ENCODE measurements at places on chromosomes 3 and 15.

DNA sequence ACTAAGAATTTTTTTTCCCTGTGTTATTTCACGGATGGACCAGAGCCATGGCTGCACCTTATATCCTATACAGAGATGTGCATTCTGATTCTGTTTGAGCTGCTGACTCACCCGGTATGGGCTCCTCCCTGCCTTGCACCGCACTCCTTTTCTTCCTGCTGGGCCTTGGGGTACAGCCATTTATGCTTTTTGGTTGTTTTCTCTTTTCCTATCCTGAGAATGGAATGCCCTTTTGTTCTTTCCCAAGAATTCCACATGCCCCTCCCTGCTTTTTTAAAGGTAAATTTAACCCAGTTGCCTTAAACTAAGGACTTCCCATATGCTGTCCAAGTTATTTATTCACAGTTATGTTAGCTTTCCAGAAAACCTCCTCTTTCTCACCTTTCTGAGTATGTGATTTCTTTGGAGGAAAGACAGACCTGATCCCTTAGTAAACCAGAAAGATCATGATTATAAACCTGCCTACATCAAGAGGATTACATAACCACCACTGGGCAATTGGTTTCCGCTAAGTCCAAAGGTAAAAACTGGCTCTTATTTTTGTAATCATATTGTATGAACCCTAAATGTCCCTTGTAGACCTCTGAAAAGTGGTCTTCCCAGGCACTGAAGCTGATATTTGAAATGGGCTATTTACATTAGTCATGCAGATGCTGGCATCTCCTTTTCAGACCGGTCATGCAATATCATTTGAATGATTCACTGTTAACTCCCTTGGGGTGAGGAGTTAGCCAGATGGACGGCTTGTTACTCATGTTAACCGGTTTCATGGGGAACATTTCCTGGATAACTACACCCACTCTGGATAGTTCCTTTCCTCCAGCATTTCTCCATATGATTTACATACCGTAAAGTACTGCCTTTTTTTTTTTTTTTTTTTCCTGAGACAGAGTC, 45.5 kb downstream of the TMOD3 start:
- DNase-seq = no peak

DNA sequence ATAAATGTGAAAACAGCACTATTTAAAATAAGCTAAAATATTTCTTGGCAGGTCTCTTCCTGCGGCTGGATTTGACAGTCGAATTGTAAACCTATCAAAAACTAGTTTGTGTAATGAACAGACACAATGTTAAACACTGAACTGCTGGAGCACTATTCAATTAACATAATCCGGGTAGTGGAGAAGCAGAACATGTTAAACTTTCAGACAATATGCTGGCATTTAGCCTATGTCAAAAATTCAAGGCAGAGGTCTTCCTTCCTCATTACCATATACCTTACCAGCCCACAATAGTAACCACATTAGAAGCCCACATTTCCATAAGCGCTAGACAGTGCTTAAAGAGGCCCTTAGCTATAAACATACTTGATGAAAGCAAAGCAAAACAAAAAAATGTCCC, 1042.9 kb downstream of the ROBO1 start:
- no peak for DNase-seq

- DNase-seq = no peak
Observed at GRCh38 chr3:127834771-127835170, 12.5 kb upstream of the MGLL start.

GRCh38 chr3:174986685-174987084, 127.6 kb downstream of the NAALADL2 start:
- no peak for DNase-seq

- no peak for DNase-seq
Observed at GRCh38 chr15:98070137-98070536, 109.6 kb downstream of the ARRDC4 start.

DNA sequence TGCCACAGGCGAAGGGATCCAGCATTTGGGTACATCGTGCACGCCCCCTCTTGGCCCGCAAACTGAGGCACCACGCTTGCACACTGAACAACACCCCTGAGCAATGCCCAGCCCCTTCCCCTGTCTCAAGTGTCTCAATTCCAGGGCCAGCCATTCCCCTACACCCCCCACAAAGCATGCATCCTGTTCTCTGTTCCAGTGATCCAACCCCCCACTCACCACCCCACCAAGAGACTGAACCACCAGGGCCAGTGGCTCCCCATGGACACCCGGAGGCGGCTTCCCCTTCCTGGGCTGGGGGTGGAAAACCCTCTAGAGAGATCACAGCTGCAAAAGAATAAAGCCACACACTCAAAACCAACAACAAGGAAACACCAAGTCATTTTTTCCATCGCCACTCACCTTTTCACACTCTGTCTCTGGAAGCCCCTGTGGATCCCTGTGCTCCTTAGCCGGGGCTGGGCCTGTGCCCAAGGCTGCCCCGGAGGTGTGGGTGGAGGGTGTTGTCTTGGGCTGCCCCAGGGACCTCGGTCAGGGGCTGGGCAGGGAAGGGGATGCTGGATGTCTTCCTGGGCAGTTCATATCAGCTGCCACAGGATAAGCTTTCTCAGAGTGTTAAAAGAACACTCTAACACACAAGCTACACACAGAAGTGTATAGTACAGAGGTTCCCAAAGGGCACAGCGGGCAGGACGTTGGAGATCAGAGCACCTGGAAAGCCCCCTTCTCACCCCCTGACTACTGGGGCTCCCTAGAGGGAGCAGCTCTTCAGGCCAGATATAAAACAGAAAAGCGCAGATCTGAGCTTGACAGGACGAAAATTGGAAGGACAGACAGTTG, 92.5 kb downstream of the CHSY1 start:
- no peak for DNase-seq

DNA sequence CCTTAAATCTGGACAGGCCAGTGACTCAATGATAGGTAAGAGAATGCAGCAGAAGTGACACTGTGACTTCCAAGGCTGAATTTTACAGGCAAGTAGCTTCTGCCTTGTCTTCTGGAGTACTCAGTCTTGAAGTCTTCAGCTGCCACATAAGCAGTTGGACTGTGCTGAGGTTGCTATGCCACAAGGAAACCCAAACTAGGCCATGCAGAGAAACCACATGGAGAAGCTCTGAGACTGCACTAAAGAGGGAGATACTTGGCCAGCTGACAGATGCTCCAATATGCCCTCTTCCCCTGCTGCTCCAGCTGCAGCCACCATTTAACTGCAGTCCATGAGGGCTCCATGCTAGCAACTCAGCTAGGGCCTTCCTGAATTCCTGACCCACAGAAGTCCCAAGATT, 119.4 kb upstream of the GADL1 start:
- DNase-seq = no peak

GRCh38 chr3:16927485-16927884, 42.7 kb downstream of the PLCL2 start:
- no peak for DNase-seq

GRCh38 chr3:24582431-24583403, 88.1 kb upstream of the THRB start:
- no peak for DNase-seq

- DNase-seq = peak; percentile 46
Observed at GRCh38 chr15:53586799-53587198, 172.7 kb downstream of the WDR72 start.

DNA sequence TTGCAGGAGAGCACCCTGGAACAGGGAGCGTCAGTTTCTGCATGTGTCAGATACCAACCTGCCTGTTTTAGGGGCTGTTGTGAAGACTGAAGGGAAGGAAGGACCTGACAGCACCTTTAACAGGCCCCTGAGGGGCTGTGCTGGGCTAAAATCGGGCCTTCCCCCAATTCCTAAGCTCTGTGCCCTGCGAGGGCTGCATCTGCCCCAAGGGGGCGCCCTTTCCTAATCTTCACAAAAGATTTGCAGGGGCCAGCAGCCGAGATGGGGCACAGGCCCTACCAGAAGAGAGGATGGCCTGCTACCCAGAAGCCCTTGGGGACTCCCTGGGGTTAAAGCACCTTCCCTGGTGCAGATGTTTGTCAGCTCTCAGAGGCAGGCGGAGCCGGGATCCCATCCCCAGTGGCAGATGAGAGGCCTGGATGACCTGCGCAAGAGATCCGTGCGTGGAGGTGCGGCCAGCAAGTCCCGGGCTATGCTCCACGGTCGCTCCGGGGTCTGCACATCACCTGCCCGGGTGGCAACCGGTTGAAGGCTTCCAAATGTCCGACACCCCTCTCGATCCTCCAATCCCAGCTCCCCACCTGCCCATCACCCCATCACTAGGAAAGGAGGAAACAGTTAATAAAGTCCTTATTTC, 53.6 kb downstream of the RHCG start:
- peak; percentile 63 for DNase-seq

DNA sequence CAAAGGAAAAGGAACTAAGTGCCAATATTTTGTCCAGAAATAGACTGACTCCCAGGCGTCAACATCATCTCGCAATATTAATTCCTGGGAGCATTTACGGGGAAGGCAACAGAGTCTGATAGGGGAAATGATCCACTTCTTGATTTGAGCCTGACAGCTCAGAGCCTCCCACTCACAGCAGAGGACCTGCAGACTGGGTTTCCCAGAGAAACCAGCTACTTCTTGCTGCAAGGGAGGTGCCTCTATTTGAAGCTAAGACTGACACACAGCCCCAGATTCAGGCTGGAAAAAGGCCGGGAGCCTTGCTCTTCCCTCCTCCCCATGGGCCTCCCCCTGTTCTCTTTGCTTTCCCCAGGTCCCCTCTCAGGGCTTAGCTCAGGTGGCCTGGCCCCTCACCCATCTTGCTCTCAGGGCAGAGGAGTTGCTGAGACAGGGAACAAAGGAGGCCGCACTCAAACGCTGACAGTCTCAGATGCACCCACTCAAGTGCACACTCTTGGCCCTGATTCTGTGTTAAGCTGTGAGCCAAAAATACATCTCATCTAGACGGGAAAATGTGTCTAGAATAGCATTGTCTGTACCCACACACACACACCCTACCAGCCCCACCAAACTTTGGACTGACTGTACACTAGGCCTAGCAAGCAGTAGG, 49.8 kb upstream of the DCLK3 start:
- no peak for DNase-seq

- DNase-seq = no peak
Observed at GRCh38 chr3:183502237-183503181, 53.0 kb downstream of the KLHL6 start.

DNA sequence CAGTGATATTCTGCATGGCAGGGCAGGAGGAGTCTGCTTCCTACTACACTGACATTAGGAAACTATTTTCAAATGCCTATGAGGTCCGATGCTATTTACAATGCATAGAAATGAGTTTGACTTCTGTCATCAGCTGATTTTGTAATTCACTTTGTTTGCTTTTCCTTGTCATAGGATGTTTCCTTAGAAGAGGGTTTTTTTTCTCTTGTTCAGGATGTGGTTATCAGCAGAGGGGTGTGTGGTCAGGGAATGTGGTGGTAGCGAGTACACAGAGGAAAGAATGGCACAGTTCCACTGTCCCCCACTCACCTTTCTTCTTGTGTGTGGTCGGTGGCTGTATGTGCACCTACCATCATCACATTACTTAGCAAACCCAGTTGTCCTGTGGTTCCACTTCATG, 231.5 kb downstream of the LRTM1 start:
- no peak for DNase-seq

- DNase-seq = peak; percentile 72
Observed at GRCh38 chr15:40320931-40321371, 2.5 kb upstream of the INAFM2 start.

DNA sequence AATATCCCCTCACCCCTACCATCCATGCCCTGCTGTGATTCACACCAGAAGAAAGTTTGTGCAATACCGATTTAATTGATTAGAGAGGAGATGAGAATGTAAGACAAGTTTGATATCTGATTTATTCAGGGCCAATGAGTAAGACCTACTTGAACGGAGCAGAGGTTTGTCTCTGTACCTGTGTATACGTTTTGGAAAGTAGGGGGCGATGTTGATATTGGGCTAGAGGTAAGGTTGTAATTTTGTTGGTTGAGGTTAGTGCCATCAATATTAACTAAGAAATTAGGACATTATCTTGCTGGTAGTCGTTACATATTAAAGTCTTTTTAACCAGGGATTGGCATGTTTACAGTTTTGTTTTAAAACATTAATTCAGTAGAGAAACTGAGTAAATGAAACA, 20.5 kb downstream of the EAF2 start:
- peak; percentile 47 for DNase-seq

All from KBM-7 (cell line).